Thyroid gland (tissue), 4 donors: ENCODE measurements at places on chromosomes 4 and X.

DNA sequence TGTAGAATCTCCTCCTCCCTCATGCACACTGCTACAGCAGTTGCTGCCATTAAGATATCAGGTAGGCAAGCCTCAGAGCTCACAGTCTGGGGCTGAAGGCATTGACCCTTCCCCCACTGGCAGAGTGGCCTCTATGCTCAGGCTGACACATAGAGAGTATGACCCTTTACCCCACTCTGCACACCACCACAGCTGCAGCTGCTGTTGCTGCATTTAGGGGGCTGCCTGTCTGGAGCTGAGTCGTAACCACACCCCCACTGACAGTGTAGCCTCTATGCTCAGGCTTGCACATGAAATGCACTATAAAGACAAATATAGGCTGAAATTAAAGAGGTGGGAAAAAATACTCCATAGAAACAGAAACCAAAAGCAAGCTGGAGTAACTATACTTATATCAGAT lies 289.3 kb upstream of the PABPC4L start:
- H3K4me1 ChIP-seq: no peaks in the 10 kb centered on the region
- no peak overlapping the region for H3K4me3 ChIP-seq
- H3K27me3 ChIP-seq: no peaks in the 10 kb centered on the region
- no peak overlapping the region for H3K27ac ChIP-seq
- DNase-seq: no peak
- H3K36me3 ChIP-seq: no peaks in the 10 kb centered on the region

DNA sequence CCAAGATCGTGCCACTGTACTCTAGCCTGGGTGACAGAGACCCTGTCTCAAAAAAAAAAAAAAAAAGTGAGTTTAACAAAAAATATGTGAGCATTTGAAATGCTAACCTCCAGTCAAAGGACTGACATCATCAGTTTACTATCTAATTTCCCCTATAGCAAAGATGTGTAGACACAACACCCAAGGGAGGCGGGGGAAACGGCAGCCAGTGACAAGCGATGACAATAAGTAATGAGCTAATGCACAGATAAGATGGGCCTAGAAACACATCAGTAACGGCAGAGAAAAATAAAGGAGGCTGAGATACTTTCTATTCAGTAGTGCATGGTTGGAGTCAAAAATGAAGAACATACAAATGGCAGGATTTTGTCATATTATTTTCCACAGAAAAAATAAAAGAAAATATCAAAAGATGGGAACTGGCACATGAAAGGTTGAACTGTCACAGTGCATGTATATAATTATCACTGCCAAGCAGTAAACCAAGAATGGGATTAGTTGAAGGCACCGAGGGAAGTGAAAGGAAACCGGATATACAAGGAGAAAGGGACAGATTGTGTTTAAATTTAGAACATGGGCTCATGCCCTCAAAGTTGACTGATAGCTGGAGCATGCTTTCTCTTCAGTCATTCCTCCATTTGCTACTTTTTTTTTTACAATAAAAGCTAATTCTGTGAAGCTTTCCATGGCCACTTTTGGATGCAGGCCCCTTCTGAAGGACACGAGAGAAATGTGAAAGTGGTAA lies 41.8 kb downstream of the IGFBP7 start:
- H3K4me1 ChIP-seq: peaks cover 29% of the 10 kb centered on the region
- H3K27ac ChIP-seq: peak overlapping the region; percentile 22
- H3K27me3 ChIP-seq: no peaks in the 10 kb centered on the region
- no peak overlapping the region for H3K4me3 ChIP-seq
- H3K36me3 ChIP-seq: no peaks in the 10 kb centered on the region

DNA sequence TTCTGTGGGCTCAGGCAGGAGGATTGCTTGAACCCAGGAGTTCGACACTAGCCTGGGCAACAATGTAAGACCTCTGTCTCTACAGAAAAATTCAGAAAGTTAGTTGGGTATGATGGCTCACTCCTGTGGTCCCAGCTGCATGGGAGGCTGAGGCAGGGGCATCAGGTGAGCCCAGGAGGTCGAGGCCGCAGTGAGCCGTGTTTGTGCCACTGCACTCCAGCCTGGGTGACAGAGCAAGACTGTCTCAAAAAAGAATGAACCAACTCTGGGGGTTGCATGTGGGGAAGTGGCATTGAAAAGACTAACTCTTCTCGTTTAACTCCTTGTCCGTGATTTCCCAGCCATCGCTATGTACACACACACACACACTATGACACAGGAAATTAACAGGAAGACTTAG lies 26.9 kb downstream of the ENOPH1 start:
- no peak for DNase-seq
- no peaks in the 10 kb centered on the region for H3K27me3 ChIP-seq
- no peak overlapping the region for H3K4me3 ChIP-seq
- H3K27ac ChIP-seq: no peak overlapping the region

GRCh38 chr4:128163177-128164117 lies 102.3 kb downstream of the LARP1B start:
- no peaks in the 10 kb centered on the region for H3K36me3 ChIP-seq
- no peaks in the 10 kb centered on the region for H3K4me1 ChIP-seq
- H3K27me3 ChIP-seq: no peaks in the 10 kb centered on the region
- DNase-seq: no peak
- no peak overlapping the region for H3K4me3 ChIP-seq
- no peak overlapping the region for H3K27ac ChIP-seq

- DNase-seq: no peak
- no peak overlapping the region for H3K4me3 ChIP-seq
- no peaks in the 10 kb centered on the region for H3K27me3 ChIP-seq
Measured at GRCh38 chr4:8207314-8207713, 8.2 kb downstream of the SH3TC1 start.

DNA sequence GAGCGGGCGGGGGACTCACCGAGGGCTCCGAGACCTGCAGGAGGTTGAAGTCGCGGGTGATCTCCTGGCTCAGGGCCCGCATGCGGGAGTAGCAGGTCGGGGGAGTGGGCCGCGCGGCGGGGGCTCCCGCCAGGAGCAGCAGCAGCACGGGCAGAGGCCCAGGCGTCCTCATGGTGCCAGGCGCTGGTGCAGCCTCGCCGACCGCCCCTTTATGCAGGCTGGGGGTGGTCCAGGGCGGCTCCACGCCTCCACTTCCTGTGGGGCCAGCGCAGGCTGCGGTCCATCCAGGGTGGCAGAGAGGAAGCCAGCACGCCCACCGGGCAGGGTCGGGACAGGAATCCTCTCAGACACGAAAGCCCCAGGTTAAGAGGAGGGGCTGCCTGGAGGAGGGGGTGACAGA lies at the start of gene CYTL1:
CYTL1 (minus strand) TSS at position 185 of the 400 bp plus-strand sequence; CDS start at position 172, 13 bp downstream.
- no peak for DNase-seq
- H3K27me3 ChIP-seq: no peaks in the 10 kb centered on the region
- H3K27ac ChIP-seq: no peak within 1 kb of the TSS
- no peaks in the 10 kb centered on the region for H3K36me3 ChIP-seq
- H3K4me1 ChIP-seq: peaks cover 4% of the 10 kb centered on the region
- no peak within 1 kb of the TSS for H3K4me3 ChIP-seq

DNA sequence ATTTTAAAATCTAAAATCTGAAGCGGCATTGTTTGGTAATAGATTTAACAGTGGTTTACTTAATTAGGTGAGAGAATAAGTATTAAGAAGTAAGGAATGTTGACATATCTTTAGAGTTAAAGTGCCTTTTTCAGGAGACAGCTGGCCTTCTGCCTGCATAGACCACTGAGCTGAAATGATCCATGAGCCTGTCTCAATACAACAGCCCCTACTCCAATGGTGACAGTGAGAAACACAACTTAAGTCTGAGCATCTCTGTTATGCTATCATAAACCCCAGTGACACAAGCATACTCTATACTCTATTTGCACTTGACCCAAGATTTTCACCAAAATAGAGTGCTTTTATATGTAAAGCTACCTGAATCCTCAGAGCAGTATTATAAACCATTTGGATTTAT lies 137.9 kb downstream of the GRIA2 start:
- H3K4me1 ChIP-seq: no peaks in the 10 kb centered on the region
- H3K27ac ChIP-seq: no peak overlapping the region
- no peak overlapping the region for H3K4me3 ChIP-seq
- DNase-seq: no peak

DNA sequence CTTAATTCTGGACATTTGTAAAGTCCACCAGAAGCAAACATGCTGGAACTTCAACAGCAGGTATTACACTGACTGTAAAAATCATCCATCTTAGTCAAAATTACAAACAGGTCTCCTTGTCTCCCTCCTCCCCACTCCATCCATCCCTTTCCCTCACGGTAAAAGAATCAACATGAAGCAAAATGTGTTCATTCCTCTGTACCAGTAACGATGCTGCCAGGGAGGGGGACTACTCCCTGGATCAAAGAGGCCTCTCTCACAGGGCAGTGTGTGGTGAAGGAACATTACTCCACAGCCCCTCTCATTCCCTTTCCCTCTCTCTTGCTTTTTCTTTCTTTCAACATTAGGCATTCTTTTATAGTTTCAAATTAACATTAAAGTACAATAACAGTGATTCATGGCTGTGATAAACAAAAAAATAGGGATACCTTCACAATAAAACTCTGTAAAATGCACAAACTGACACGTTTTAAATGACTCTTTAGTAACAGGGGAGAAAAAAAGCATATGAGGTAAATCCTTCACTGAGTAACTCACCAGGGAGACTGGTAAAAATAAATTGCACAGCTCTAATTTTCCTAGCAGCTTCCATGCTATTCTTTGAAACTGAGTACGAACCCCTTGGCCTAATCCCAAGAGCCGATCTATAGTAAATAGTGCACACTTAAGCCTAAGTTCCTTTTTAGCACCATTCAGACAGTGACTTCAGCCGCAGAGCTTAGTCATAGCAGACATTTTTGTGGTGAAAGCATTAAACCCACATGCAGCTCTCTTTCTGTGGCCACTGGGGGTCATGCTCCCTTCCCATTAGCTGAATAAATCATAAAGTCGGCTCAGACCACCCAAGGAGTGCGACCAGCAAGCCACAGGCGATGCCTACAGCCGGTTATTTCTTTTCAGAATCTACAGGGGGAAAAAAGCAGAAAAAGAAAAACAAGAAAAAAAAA lies 215.6 kb upstream of the GYPA start:
- no peaks in the 10 kb centered on the region for H3K36me3 ChIP-seq
- no peaks in the 10 kb centered on the region for H3K27me3 ChIP-seq
- H3K4me3 ChIP-seq: no peak overlapping the region
- no peak overlapping the region for H3K27ac ChIP-seq

DNA sequence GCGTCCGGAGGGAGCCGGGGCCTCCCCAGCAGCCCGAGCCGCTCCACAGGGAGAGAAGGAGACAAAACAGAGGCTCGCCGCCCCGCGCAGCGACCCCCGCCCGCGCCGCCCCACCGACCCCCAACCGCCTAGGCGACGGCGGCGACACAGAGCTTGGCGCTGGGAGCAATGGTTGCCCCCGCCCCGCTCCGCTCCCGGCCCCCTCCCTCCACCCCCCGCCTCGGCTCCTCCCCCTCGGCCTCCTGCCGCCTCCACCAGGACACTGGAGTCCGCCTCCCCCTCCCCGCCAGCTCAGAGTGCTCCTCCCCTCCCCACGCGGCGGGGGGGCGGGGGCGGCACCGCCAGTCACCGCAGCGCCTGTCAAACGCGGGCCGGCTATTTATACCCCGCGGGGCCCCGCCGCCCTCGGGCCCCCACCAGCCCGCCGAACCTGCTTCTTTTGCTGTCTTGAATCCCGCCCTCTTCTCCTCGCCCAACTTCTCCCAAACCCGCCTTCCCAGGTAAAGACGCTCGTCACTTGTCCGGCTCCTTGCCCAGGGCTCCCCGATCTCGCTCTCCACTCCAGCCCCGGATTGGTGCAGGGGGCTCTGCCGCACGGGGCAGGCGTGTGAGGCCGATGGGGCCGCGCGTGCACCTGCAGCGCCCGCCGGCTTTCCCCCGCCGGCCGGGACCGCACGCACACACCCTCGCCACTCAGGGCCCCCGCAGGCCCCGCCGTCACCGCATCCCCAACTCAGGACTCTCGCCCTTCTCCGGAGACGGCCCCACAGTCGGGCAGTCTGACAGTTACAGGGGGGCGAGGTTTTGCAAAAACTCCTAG lies at the start of gene ELF2:
ELF2 (minus strand) TSS at position 170 of the 820 bp plus-strand sequence. CDS start 39,517 bp downstream, outside the sequence.
- DNase-seq: peak; percentile 93
- peaks cover 13% of the 10 kb centered on the region for H3K4me1 ChIP-seq
- no peaks in the 10 kb centered on the region for H3K27me3 ChIP-seq

DNA sequence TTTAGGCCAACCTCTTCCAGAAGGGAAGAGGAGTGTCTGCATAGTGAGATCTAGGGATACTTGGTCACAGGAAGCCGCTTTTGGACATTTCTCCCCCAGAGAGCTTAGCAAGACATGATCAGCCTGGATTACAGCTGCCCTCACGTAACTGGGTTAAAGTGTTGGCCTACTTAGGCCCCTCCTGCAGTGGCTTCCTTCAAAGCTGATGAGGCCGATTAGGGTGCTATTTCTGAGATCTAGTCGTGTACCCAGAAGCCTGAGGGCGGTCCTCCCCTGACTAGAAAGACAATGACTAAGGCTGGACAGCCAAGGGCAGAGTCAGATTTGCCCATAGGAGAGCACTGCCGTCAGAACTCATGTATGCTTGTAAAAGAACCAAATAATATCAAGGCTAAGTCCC lies 135.0 kb downstream of the AMMECR1 start:
- no peaks in the 10 kb centered on the region for H3K27me3 ChIP-seq
- no peaks in the 10 kb centered on the region for H3K36me3 ChIP-seq
- no peak overlapping the region for H3K4me3 ChIP-seq
- no peaks in the 10 kb centered on the region for H3K4me1 ChIP-seq
- no peak overlapping the region for H3K27ac ChIP-seq
- no peak for DNase-seq

DNA sequence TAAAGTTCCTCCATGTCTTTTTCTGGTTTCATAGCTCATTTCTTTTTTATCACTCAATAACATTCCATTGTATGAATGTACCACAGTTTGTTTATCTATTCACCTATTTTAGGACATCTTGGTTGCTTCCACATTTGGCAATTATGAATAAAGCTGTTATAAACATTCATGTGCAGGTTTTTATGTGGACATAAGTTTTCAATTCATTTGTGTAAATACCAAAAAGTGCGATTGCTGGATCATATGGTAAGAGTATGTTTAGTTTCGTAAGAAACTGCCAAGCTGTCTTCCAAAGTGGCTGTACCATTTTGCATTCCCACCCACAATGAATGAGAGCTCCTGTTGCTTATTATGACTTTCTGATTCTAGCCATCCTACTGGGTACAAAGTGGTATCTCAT lies 36.3 kb upstream of the ZFX start:
- H3K27ac ChIP-seq: no peak overlapping the region
- no peaks in the 10 kb centered on the region for H3K4me1 ChIP-seq
- no peaks in the 10 kb centered on the region for H3K27me3 ChIP-seq
- H3K4me3 ChIP-seq: no peak overlapping the region
- H3K36me3 ChIP-seq: no peaks in the 10 kb centered on the region

DNA sequence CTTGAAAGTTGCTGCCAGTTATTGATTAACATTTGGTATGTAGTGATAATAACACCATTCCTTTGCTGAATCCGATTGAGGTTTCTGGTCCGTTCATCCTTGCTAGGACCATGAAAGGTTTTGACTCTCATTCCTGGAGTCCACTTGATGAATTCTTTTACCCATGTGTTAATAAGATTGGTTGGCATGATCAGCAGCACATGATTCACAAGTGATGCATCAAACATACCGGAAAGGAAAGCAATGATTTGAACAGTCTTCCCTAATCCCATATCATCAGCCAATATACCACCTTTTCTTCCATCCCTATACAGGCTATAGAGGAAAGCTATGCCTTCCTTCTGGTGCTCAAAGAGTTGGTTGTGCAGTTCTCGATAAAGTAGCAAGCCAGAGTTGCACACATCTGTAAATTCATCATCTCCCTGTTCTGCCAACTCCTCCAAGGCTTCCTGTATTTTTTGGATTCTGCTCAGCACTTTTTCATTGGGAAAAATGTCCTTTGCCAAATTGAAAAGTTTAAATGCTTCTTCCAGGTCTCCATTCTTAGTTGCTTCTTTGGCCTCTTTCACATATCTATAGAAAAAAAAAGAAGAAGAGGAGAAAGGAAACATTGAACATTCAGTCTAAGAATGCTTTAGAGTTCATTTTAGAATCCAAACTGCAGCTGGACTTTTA lies 26.7 kb downstream of the PIN4 start:
- H3K4me1 ChIP-seq: no peaks in the 10 kb centered on the region
- no peaks in the 10 kb centered on the region for H3K36me3 ChIP-seq
- no peak for DNase-seq
- no peak overlapping the region for H3K27ac ChIP-seq
- no peaks in the 10 kb centered on the region for H3K27me3 ChIP-seq
- H3K4me3 ChIP-seq: no peak overlapping the region
